ENCODE measurements at places on chromosomes 7 and 10.

GRCh38 chr7:116305485-116306408 lies 95.4 kb downstream of the TES start:
- no peak for DNase-seq

DNA sequence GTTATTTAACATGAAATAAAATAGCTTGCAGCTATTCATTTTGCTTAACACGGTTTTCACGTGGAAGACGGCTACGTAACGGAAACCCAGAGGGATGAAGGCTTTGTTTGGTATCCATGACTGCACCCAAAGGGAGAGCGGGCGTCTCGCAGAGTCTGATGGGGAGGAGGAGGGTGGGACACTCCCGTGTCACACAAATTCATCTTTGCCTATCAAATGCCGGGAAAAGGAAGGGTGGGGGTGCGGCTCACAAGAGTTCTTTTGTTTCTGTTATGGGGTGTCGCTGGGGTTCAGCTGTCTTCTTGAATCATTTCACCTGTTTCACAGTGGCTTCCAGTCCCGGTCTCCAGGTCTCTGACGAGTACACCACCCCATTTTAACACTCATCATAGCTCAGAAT lies 108.5 kb downstream of the ZRANB1 start:
- DNase-seq, result no peak

GRCh38 chr10:63166742-63167258 lies 33.7 kb downstream of the NRBF2 start:
- no peak for DNase-seq

DNA sequence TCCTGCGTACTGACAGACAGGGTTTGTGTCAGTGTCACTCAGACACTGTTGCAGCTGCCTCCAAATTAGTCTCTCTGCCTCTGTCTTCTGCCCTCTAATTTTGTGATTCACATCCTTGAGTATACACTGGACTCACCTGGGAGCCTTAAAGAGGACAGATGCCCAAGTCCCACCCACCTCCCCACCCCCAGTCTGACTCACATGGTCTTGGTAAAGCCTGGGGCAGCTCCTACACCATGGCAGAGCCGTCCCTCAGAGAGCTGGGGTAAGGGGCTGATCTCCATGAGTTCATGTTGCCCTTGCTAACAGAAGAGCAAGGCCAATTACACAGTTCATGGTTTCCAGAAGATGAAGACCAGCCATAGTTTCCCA lies 197.6 kb upstream of the STK17A start:
- DNase-seq, result no peak

DNA sequence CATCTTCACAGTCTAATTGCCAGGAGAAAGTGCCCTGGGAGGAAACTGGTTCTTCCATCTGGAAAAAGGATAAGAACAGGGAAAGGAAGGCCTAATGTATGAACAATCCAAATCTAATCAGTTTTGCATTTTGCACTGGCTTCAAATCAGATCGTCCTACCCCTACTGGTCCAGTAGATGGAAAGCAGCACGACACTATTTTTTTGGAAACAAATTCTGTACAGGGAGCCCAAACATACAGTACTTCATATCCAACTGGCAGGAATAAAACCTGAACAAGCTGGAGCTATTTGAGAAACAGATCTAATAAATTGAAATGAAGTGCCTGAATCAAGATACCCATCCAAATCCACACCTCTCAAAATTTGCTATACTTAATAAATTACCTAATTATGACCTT lies 36.5 kb downstream of the ETV1 start:
- no peak for DNase-seq

GRCh38 chr7:150854066-150855000 lies 2.0 kb downstream of the AOC1 start:
- no peak for DNase-seq

DNA sequence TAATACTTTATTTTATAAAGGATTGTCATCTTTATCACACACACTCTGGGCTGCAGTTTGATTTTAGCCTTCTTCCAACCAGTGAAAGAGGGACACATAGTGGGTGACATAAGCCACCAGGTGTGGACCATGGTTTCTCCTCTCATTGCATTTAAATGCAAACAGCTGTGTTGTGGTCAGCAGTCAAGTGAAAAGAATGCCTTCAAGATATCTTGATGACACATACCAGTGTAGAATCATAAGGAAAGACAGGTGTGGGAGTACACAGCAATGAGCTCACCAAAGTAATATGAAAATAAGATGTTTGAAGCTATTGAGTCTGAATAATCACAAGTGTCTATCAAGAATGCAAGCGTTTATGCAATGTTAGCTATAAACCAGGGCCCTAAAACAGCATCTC lies 580.0 kb downstream of the XPNPEP1 start:
- no peak for DNase-seq

GRCh38 chr10:132178672-132179545 lies 7.8 kb upstream of the DPYSL4 start:
- no peak for DNase-seq

GRCh38 chr7:96612034-96612433 lies 97.6 kb downstream of the SEM1 start:
- DNase-seq, result no peak

DNA sequence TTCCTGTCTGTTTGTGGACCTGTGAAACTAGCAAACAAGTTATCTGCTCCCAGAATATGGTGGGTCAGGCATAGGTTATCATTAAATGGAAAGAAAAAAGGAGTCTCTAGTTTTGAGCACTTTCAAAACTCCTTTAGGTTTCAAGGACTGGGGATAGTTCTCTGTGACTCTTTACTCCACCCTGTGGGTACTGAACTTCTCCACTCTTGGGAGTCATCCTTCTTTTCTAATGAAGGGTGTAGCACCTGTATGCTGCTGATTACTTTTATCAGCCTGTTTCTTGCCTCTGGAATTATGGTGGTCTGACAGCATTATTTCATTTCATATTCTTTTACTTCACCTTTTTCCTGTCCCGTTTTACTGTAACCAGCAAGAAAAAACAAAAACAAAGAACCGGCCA lies 6.7 kb downstream of the GNAI1 start:
- DNase-seq, result no peak

DNA sequence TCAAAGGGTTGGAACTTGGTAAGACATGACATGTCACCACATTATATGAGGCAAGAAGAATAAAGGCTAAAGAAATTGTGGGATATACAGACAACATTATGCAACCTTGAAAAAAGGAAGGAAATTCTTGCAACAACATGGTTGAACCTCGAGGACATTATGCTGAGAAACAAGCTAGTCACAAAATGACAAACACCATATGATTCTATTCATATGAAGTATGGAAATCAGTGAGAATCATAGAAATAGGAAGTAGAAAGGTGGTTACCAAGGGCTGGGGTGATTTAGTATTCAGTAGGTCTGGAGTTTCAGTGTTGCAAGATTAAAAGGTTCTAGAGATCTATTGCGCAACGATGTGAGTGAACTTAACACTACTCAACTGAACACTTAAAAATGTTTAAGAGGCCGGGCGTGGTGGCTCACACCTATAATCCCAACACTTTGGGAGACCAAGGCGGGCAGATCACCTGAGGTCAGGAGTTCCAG lies 126.9 kb upstream of the TBX20 start:
- DNase-seq, result no peak

DNA sequence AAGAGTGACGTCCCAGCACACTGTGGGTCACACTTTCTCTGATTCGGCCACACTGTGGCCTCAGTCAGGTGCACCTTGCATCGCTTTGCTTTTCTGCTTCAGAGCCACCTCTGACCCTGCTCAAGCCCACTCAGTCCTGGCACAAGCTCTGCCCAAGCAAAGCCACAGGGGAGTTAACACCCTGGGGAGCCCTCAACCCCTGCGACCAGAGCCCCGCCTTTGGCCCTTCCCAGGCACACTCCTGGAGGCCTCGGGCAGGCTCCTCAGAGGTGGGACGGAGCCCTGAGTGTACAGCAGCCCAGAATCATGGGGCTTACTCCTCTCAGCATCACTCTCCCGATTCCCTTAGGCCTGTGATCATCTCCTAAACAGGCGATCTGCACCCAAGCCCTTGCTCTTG lies 71.0 kb downstream of the HIPK2 start:
- DNase-seq, result no peak

DNA sequence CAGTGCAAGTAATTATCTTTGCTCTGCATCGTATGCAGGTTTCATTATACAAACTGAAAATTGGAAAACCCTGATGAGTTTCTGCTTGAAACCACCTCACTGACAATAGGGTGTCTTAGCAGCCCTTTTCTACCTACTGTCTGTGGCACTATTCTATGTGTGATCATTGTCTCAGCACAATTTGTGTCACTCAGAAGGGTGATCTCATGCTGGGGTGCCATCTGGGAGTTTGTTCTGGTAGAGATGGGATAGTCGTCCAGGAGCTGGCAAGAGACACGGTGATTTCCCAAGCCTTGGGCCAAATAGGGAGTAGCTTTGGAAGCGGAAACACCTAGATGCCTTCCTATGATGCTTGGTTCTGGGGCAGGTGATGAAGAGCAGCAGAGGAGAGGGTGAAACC lies 186.3 kb downstream of the FRMD4A start:
- DNase-seq, result no peak

DNA sequence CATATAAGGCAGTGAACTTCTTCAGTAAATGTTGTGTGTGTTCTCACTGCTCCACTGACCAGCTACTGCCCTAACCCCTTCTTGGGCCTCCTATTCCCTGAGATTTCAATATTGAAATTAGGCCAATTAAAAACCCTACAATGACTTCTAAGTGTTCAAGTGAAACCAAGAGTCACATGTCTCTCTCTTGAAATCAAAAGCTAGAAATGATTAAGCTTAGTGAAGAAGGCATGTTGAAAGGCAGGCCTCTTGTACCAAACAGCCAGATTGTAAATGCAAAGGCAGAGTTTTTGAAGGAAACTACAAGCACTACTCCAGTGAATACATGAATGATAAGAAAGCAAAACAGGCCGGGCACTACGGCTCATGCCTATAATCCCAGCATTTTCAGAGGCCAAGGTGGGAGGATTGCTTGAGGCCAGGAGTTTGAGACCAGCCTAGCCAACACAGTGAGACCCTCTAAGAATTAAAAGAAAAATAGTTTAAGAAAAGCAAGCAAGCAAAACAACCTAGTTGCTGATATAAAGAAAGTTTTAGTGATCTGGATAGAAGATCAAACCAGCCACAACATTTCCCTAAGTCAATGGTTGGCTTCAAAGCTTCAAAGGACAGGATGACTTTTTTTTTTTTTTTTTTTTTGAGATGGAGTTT lies 22.3 kb downstream of the BRAF start:
- no peak for DNase-seq

- no peak for DNase-seq
Measured at GRCh38 chr10:1499359-1499957, 237.9 kb downstream of the ADARB2 start.

DNA sequence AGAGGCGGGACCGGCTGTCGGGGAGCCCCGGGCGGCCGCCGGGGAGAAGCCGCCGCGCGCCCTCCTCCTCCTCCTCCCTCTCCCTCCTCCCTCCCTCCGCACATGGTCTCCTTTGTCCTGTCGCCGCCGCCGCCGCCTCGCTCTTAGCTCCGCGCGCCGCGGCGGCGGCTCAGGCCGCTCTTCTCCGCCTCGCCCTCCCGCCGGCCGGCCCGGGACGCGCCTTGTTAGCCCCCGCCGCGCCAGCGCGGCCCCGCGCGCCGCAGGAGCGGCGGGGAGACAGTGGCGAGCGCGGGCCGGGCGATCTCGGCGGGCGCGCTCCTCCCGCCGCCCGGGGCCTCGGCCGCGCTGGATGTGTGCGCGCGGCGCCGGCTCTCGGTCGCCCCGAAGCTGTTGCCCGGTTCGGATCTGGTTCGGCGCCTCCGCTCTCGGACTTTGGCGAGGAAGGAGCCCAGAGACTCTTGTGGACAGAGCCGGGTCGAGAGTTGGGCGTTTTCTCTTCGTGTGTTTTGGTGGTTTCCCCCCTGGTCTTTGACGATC lies 437.4 kb upstream of the GALNT17 start:
- DNase-seq, result no peak

Measured in stimulated activated CD4-positive, alpha-beta T cell treated with anti-CD3 and anti-CD28 coated beads, Interleukin-4, amount 100 ng/mL, for 4 hours (primary cell).